ENCODE measurements at places on chromosomes 7 and 10.

DNA sequence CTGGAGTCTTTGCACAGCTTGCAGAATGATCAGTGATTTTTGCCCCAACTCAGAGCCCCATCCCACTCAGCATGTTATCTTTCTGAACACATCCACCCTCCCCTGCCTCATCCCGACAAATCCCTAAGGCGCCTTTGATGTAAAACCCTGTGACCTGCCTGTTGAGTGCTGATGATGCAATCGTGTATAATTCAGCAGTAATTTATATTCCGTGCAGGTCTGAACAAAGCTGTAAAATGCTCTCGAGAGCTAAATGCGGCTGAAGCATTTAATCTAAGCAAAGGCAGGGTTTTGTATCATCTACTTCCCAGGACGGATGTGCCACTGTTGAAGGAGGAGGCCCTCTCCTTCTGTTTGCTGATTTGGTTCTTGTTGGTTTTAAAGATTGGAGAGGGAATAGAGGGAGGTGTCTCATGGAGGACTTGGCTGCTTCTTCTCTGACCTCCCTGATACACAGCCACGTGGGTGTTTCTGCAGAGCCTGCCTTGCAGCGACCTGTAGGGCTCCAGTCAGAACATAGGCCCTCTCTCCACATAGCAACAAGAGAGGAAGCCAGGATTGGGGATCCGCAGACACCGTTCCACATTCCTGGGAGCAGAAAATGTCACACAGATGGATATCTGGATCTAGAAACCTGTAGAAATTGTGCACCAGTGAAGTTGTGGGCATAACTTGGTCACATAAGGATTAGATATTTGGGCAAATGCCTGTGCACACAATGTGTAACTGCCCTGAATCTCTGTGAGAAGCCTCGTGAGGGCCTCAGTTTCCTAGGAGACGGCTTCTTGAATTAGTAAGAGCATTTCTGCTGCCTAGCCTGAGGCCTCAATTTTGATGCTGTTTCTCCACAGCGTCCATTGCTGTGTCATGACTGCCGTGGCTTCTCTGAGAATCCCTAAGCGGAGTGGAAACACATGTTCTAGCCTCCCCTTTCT lies 90.2 kb upstream of the AGK start:
- no peak for DNase-seq

- no peak for DNase-seq
These were observed 68.1 kb upstream of the GSDME start for GRCh38 chr7:24825381-24825794.

DNA sequence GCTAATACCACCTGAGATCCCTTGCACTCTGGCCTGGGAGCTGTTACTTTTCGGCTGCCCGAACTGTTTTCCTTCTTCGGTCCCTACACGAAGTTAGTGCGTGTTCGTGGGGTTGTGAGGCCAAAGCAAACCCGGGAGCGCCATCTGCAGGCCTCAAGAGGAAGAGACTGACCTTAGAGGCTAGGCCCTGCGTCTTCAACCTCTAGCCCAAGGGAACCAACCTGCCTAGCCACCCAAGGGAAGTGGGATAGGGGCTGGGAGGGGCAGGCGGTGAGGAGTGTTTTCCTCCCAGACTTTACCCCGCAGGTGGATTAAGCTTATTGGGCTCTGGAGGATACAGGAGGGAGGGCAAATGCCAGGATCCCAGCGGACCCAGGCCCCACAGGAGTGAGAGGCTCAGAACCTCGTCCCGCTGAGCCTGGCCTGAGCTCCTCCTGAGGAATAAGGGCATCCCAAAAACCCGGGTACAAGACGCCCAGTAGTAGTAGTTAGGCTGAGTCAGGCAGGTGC lies 1.7 kb upstream of the PAX2 start:
- DNase-seq: peak; percentile 51

- DNase-seq: no peak
These were observed 419.9 kb downstream of the ARL4A start for GRCh38 chr7:13107291-13107690.

DNA sequence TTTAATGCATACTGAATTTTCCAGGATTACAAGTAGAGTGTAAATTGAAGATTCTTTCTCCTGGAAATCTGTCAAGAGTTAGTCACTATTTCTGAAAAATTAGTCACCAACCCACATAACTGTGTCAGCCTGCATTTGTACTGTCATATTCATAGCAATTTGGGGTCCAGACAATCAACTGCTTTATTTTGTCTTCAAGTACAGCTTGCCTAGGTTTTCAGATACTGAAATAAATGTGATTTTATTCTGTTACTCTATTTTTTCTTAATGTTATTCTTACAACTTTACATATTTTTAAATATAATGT lies 55.1 kb downstream of the CUBN start:
- peak; percentile 30 for DNase-seq

DNA sequence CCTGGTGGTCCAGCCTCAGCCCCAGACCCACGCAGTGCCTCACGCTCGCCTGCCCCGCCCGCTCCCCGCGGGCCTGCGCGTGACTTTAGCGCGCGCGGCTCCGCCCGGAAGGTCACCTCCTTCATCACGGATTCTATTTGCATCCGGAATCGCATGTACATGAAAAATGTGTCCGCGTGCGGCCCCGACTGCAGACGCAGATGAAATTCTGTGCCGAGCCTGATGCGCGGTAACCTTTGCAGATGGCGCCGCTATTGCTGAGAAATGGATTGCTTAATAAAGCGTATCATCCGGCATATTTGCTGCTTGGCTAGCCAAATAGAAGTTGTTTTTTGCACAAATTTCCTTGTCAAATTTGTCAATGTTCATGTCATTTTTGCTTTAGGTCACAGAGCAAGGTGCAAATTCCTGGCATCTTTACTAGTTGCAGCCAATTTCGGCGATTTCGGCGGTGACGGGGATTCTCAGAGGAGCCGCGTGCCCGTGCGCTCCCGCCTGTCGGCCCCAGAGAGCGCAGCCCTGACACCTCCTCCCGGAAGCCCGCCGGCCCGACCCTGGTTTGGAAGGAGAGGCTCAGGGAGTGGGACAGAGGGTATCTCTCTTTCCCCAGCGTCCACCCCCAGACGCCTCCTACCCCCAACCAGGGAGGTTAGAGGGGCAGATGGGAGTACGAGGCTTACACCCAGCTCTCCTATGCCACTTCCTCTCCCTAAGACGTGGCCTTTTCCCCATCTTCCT lies 85.9 kb upstream of the PAX2 start:
- DNase-seq: no peak

DNA sequence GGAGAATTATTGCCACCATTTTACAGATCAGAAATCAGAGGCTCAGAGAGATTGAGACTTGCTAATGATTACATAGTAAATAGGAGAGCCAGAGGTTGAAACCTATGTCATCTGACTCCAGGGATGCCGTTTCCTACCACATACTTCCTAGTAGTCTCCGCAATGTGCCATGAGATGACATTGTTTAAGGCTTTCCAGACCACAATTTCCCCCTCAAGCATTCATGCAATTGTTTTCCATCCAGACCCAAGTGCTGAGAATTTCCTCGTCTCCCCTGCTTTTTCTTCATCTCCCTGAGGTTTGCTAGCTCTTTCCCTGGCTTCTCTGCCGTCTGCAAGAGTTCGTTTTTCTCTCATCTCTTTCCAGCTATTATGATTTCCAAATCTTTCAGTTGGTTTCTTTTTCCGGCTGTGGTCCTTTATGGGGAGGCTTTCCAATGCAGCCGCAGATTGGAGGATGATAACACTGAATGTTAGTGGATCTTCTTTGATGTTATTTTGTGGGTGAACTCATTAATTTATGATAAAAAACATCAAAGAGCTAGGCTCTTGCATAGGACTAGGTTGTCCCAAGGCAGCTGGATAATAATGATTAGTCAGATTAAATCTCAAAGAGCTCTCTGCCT lies 6.9 kb upstream of the GOLGA7B start:
- no peak for DNase-seq

GRCh38 chr7:140876519-140877248 lies 48.0 kb downstream of the BRAF start:
- peak; percentile 37 for DNase-seq

DNA sequence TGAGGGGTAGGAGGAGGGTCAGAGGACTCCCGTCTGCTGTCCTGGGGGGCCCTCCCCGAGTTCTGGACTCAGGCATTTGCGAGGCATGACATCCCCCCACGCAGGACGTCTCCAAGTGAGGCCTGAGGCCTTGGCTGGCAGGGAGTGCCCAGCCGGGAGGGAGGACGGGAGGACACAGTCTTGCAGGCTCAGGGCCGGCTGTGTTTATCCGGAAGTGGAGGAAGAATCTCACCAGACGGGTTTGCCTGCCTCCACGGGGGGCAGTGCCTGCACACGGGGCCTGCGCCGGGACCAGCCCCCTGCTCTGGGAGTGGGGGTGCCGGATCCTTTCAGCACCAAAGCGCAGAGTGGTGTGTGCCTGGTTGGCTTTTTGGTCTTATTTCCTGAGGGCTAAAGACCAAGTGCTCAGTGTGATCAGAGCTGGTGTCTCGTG lies 10.9 kb downstream of the PWWP2B start:
- DNase-seq: no peak
